Fibroblast of mammary gland (primary cell): ENCODE measurements at places on chromosomes 6 and 20.

DNA sequence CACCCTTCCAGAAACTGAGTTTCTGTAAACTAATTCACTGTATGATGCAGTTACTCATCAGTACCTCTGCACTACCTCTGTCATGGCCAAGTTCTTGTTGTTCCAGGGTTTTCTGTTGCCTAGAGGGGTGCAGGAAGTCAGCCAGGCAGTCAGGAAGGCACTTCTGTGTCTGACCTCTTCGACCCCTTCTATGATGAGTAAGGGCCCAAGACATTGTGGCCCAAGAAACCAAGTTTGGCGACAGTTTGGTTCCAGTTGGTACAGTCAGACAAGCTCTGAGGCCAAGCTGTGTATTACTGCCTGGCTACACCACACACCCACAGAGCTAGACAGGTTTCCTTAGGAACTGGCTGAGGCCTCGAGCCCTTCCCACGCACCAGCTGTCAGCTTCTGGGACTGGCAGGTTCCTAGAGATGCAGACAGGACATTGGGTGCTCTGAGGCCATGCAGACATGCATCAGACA is 41.2 kb downstream of the TRAF3IP2 start:
- DNase-seq, result peak; percentile 88

DNA sequence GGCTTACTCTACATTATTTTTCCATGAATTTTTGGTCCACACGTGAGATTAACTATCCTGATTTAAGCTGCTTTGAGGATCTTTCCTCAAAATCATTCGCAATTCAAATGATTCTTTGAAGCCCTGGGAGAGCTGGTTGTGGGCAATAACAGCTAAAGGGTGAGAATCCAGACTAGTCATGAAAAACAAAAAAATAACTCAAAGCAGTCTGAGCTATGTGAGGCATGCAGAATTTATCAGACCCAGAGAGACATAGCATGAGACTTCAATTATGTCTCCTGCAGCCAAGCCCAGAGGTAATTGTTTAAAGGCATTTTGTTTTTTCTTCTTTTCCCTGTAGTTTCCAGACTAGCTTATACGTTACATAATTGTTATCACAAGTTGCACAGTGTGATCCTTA is 517.3 kb upstream of the PTCHD4 start:
- no peak for DNase-seq

DNA sequence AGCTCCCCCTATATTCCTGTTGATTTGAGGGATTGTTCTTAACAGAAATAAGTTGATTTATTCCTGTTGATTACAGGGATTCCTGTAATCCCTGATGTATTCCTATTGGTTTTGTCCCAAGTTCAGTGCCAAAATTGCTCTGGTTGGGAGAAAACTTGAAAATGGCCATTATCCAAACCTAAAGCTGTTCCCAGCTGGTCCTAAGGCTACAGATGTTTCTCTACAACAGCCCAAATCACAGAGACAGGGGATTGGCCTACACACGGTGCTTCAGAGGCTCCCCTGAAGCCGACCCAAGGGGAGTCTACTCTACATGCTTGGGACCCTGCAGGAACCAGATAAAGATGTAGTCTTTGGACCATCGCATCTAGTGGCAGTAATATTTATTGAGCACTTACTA is 99.0 kb upstream of the AKAP12 start:
- DNase-seq, result no peak

GRCh38 chr6:166601956-166602355 is 15.5 kb upstream of the RAMACL start:
- no peak for DNase-seq

DNA sequence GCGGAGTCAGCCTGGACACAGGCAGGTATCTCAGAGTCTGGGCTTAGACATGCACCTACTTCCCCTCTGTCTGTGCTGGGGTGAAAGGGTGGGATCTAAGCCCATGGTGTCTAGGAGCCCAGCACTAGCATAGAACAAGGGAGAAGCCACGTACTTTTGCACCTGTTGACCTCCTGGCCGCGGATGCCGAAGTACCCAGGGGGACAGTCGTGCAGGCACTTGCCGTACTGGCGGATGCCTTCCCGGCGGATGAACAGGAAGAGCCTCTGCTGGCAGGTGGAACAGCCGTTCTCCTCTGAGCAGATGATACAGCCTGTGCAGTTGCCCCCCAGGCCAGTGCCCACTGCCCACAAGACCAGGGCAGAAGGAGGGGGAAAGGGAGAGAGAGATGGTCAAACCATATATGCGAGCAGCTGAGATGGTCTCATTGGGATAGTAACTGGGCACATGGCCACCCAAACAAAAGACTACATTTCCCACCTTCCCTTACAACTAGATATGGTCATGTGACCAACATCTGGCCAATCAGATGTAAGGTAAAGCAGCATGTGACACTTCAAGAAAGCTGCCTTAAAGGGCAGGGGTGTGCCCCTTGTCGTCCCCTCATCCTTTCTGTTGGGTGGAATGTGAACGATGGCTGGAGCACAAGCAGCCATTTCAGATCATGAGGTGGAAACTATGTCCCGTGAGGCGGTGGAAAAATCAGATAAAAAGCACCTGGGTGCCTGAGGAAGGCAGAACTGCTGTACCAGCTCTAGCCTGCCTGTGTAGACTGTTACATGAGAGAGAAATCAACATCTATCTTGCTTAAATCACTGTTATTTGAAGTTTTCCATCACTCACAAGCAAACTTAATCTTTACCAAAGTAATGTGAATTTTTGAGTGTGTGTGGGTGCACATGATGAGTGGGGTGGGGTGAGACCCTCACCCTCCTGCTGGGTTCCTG is 34.0 kb downstream of the RSPO4 start:
- DNase-seq, result peak; percentile 56

DNA sequence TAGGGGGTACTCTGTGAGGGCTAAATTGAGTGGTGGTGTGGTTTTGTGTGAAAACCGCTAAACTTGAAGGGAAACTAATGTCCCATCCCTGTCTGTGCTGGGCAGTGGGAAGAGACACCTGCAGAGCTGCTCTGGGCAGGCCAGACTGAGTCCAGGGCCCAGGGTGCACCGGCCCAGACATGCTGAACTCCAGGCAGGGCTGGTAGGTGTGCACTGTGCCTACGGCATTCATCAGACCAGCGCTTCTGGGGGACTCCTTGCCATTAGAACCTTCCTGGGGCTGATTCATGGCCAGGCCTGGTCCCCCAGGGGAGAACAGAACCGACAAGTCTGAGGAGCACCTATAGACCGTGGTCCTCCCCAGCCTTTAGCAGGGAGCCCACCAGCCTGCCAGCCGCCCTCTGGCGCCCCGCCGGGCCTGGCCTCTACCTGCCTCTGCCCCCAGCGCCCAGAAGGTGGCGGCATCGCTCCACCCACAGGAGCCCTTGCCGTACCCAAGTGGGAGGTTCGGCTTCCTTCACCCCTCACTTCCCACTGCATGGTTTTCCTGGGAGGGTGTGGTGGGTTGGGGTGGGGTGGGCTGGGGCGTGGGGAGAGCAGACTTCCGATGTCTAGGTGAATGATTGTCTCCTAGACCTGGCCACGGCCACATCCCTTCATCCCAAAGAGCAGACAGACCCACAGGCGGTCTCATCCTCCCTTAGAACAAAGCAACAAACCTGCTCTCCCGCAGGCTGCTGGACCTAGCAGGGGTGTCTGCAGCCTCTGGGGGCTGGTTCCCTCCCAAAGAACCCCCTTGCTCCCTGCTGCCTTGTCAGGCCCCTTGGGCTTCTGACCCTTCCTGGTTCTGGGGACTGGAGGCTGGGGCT is 15.5 kb downstream of the CCDC167 start:
- peak; percentile 38 for DNase-seq

GRCh38 chr20:45470262-45470931 is 844 bp downstream of the WFDC2 start:
- DNase-seq, result peak; percentile 7

GRCh38 chr6:117404548-117404947 is 21.2 kb downstream of the ROS1 start:
- no peak for DNase-seq

- no peak for DNase-seq
Measured at GRCh38 chr6:131262060-131262459, 126.8 kb downstream of the AKAP7 start.

DNA sequence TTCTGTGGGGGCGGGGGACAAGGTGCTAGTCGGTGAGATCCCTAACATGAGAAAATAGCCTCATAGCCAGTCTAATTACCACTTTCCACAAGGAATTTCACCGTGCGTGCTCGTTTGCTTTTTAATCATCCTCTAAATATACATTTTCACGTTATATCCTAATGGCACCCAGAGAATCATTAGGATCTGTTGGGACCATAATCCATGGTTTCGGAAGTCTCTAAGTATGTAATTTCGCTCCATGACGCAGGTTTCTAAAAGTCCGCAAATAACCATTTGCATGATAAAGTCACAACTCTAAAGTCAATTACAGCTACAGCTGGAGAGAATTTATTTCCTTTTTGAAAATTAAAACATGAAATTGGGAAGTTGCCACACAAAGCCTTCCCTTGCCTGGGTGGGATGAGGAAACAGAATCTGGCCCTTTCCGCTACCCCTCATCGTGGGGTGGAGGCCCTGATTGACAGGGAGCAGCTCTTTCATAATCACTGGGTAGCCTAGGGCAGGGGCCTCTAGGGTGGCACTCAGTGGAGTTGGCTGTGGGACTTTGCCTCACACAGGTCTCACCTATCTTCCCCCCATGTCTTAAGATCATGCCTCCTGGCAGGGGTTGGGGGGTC is 81.9 kb downstream of the LRFN2 start:
- no peak for DNase-seq
